ENCODE measurements at places on chromosomes 1 and 21.
A peak's percentile ranks its signal among the peaks of the same experiment; 100 is the strongest.

DNA sequence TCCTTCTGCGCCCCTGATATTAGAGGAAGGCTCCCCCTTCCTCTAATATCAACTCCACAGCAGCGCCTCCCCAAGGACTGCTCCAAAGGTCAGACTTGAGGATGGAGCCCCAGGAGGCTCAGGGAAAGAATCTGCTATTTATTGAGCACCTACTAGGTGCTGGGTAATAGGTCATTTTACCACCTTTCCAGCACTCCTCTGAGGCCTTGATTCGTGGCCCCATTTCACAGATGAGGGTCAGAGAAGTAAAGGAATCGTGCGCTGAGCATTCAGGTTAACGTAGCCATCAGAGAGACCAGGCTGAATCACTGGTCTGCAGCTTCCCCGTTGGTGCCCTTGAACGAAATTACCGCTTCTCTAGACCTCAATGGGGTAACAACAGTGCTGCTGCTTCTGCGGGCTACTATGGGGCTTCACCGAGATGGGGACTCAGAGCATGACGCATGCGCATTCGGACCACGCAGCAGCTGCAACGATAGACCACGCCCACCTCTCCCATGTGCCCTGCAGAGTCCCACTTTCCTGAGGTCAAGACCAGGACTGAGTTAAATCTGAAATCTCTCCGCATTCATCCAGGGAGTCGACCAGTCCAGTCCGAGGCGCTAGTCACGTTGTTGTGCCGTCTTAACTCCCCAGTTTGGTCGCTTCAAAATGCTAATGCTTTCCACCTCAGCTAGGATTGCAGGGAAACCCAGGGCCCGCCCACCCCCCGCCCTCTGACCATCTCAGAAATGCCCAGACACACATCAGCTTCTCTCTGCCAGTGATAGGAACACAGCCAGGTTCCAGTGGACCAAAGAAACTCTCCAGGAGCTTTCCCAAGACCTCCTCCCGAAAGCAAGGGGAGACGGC is 12.9 kb downstream of the CAMK2N1 start:
- peak; percentile 35 for DNase-seq

DNA sequence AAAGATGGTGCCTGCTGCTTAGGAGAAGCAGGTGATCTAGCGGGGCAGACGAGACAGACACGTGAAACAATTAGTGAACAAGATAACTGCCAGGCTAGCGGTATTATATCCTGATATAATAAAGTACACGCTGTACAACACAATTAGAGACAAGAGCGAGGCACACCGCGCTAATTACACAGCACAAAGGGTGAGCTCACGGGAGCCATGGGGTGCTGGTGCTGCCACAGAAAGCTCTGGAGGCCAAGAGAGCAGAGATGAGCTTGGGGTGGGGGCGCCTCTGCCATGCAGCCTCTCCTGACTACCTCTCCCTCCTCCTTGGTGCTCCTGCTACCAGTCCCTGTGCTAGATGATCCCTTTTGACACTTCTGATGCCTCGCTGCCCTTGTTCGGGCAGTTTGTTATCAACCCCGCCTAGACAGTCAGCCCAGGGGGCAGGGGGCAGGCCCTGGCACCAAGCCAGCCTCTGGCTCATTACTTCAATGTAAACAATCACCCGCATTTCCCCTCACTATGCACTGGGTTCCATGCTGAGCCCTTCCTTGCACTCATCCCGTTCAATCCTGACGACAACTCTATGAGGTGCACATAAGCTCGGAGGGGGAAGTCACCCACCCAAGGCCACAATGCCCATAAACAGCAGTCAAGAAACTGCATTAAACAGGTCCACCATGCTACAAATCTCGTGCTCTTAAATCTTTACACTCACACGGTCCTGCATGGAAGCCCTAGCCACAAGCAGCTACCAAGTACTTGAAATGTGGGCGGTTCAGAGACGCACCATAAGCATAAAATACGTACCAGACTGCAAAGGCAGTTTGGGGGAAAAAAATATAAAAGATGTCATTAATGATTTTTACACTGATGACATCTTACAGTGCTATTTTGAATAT is 103.0 kb downstream of the SSBP3 start:
- no peak for DNase-seq

DNA sequence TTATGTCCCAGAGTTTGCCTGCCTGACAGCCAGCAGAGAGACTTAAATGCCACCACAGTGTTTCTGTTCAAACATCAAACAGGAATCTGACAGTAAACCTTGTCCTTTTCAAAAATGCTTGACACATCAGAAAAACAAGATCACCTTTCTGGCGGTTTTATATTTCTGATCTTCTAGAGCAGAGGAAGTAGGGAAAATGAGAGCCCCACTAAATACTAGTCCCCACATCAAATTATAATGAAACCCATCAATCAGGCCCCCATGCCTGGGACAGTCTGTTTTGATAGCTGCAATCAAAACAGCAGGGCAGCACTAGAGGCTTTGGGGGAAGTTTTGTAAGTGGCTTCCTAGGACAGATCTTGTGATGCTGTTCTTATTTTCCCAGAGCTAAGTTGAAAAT is 129.3 kb downstream of the CNIH3 start:
- DNase-seq, result no peak

GRCh38 chr1:14659913-14660312 is 61.4 kb downstream of the KAZN start:
- no peak for DNase-seq

GRCh38 chr1:219553934-219554502 is 58.9 kb downstream of the ZC3H11B start:
- no peak for DNase-seq
